ENCODE measurements at places on chromosomes 12 and 14. TPM values are rescaled to one million over a fixed set of nuclear protein-coding genes. Genes with fewer than 3 reads are reported as not detected.

Gene PLEKHG7
- not detected for total RNA-seq

Gene MAPK1IP1L
- 147 TPM for total RNA-seq

Gene NPC2
- 349 TPM for total RNA-seq

Gene C12orf60
- 4.9 TPM for total RNA-seq

Gene IAPP
- not detected for total RNA-seq

Gene RPGRIP1
- not detected for total RNA-seq

DNA sequence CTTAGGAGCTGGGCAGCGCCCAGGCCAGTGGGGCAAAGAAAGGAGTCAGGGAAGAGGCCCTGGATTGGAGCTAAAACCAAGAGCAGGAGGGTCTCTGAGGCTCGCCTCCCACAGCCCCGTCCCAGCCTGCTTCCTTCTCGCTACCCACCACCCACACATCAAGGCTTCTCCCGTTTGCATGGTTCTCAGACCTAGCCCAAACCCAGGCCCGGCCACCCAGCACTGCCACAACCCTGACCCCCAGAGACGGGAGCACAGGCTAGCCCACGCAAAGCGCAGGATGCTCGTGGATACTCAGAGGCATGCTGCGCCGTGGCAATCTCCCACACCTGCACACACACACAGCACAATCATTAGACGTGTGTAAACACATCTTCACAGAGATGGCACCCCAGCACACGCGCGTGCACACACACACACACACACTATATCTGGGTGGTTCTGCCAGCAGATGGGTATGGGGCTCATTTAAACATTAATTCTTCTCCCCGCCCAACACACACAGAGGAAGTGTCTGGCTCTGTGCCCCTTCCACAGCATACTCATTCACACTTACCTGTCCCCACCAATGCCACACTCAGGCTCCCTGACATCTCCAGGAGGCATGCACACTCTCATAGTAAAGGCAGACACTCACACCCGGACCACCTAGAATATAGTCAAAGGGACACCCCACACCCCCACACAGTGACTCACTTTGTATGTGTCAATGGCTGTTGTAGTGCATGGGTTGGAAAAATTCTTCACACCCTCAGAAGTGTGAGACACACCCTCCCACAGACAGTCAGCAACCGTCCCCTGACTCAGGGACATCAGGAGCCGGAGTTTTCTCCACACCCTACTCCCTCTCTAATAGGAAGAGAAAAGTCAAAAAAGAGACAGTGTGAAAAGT lies 1.1 kb downstream of the CARMIL3 start:
- no peak for DNase-seq

DNA sequence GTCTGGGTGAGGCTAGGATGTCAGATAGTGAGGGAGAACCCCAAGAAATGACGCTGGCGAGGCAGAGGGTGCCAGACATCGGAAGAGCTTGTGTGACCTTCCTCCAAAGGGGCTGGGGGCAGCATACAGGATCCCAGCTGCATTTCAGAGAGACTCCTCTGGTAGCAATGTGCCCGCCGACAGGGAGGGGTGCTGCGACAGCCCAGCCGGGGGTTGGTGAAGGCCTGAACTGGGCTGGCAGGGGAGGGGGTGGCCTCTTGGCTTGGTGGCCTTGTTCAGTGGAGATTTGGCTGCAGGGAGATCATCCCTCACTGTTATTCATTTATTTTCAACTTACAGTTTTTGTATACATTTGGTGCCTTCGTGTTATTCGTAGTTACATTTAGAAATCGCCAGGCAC lies 5.2 kb downstream of the TCHP start:
- DNase-seq, result no peak

GRCh38 chr14:71415404-71415690 lies 508.1 kb downstream of the PCNX1 start:
- no peak for DNase-seq

DNA sequence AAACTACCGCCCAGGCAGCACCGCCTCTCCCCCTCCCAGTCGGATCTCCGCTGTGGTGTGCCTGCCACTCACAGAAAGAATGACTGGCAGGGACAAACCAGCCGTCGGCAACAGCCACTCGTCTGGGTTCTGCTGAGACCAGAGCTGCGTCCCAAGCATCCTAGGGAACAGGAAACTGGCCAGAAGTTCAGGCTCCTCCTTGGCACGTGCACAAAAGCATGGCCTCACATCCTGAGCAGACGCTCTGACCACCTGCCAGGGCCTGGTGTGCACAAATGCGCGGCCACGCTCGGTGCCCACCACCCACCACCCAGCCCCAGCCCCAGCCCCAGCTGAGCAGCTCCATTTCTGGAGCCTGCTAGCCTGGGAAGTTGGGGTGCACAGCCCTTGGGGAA lies 214.8 kb downstream of the DPF3 start:
- DNase-seq, result no peak

DNA sequence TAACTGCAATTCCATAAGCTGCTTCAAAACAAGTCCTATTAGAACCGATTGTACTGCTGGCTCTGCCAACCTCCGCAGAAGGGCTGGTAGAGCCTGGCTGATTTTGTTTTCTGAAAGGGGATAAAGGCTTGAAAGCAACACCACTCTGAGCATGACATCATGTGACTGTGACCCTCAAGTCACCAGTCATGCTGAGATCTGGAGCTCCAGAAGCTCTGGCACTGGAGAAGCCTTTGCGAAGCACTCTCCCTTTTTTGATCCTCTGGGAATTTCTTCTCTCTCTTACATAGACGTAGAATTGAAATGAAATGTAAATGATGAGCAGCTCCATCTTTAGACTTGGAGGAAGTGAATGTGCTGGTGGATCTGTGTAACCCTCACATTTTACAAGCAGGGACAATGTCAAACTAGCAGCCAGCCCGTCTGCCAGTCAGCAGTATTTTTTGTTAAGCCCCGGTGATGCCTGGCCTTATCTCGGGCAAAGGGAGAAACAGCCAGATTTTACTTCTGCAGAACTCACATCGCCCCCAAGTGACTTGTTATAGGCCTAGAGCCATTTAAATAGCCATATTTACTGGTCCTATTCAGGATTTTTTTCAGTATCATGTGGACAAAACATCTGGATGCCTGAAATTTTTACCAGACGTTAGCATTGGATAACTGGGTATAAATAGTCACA lies 112.1 kb upstream of the NPAS3 start:
- no peak for DNase-seq

DNA sequence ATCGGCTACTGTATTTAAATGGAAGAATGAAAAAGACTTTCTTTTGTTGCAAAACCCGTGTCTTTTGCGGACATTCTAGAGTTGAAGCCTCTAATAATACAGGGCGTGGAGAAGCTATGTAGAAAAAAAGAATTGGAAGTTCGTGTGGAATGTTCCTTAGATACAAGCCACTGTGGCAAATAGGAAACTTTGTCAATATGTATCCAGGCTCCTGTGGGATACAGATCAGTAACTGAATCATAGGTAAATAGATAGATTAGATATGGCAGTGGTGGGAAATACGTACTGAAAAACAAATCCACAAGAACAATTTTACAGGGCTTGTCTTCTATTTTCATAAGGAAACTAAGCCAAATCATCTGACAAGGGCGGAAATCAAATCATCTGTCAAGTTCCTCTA lies 245.4 kb downstream of the EGLN3 start:
- DNase-seq, result no peak

- DNase-seq, result no peak
These were observed 88.1 kb upstream of the CPSF6 start for GRCh38 chr12:69151254-69151764.

GRCh38 chr14:23559010-23559925 lies 3.2 kb downstream of the THTPA start:
- DNase-seq, result no peak

DNA sequence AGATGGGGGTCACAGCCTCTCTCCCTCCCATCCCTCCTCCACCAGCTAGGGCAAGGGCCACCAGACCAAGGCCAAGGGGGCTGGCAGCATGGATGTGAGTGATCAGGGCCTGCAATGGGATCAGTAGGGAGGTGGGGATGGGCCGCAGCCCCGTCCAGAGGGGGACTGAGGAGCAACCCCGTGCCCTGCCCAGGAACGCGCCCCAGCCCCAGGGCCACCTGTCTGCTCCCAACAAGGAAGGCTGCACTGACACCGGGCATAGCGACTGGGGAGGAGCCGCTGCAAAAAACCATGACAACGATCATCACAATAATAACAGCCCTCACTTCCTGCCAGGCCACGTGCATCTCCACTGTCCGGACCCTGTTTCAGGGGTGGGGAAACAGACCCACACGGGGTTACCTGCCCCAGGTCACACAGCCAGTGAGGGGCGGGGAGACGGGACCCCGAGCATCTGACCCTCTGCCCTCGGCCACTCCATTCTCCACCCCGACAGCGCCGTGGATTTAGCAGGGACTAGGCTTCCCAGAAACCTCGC lies 24.3 kb downstream of the NCOR2 start:
- no peak for DNase-seq

DNA sequence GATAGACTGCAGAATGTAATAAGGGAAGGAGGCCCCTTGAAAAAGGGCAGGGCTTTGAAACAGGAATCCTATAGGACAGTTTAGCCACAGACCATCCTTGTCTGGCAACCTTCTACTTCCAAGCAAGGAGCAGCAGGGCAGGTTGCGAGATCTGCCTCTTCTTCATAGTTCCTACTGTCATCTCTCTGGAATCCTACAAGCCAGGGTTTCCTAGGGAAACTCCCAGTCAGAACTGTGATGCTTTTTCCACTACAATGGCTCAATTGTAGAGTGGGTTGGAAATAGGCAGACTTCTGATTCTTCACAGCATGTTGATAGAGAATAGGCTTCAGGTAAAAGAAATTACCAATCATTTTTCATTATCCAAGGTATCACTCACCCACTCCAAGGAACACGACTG lies 186.3 kb downstream of the DACT1 start:
- DNase-seq, result no peak

DNA sequence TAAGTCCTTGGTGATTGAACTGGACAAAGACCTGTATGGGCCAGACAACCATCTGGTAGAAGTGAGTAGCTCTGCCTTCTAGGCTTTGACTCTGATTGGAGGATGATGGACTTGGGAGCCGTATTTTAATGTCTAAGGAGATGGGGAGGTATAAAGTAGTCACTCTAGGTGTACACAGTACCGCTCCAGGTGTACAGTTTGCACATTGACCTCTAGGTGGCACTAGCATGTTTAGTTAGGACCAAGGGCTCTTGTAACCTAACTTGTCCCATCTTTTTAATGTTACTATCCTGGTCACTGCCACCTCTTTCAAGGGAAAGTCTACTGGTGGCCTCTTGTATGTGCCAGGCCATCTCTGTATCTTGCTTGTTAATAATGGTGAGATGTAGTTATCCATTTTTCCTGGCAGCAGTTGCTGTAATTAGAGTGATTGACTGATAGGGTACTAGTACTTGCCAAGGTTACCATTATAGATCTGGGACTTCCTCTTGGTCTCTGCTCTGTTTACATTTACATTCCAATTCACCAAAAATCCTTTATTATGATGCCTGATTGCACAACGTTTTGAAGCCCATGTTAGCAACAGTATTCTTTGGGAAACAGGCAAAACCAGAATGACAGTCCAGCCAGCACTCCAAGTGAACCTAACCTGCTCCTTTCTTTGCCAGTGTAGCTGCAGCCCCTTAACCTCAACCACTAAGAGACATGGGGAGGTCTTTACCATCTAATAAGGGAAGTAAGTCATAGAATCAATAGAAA lies 3.6 kb downstream of the SMARCD1 start:
- no peak for DNase-seq

DNA sequence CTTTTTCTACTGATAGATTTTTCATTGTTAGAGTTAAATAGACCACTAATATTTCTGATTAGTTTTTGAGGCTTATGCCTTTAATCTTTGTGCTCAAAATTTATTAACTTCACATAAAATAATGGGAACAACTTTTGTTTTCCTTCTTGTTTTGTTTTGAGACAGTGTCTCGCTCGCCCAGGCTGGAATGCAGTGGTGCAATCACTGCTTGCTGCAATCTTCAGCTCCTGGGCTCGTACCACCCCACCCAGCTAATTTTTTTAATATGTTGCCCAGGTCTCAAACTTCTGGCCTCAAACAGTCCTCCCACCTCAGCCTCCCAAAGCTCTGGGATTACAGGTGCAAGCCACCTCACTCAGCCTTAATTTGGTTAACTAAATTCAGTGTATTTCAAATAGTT lies 16.8 kb downstream of the SCFD1 start:
- DNase-seq, result no peak

- DNase-seq, result peak; percentile 18
These were observed 199.7 kb downstream of the ANO2 start for GRCh38 chr12:5745251-5745888.

- DNase-seq, result peak; percentile 73
These were observed 23.6 kb downstream of the RASSF3 start for GRCh38 chr12:64633940-64634337.

DNA sequence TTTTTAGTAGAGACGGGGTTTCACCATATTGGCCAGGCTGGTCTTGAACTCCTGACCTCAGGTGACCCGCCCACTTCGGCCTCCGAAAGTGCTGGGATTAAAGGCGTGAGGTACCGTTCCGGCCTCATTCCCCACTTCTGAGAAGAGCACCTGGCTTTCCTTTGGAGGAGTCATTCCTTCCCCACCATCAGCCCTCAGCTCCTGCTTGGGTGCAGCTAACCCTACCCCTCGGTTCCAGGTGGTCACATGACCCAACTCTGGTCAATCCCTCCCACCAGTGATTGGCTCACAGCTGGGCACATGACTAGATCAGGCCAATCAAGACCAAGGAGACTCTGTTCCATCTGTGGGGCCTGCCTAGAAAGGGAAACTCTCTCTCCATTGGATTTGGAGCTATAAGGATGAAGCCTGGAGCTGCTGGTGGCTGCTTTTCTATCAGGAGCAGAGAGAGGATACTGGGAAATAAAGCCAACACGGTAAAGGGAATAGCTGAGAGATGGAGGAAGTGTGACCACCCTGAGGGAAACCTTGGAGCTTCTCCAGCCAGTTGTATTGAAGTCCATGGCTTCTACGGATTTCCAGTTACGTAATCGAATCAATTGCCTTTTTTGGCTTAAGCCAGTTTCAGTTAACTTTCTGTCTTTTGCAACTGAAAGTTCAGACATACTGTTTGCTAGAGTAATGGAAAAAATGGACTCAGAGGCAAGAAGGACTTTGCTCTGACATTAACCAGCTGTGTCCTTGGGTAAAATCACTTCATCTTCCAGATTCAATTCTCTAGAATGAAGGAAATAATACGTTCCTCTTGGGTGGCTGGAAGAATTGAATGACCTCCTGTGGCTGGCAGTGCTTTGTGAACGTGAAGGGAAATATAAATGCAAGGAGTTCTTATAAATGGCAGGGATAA lies 19.7 kb upstream of the IFT81 start:
- DNase-seq, result no peak

DNA sequence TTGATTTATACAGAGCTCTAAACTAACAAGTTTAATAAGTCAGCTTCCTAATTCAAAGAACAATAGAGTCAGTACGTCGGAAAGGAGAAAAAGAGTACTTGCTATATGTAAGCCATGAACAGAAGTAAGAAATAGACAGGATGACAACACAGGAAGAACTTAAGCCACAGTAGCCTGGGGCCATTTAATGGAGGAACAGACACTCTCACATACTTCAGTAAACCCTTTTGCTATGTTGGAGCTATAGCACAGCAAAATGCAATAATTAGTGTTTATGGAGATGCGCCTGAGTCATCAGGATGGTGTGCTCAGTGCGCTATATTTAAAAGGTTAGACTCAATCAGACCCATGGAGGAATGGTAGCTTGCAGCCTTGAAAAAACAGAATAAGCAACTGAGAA lies 61.0 kb downstream of the SRGAP1 start:
- no peak for DNase-seq
